ENCODE measurements at places on chromosomes 7 and 10. TPM values are rescaled to one million over a fixed set of nuclear protein-coding genes. Genes with fewer than 3 reads are reported as not detected.

DNA sequence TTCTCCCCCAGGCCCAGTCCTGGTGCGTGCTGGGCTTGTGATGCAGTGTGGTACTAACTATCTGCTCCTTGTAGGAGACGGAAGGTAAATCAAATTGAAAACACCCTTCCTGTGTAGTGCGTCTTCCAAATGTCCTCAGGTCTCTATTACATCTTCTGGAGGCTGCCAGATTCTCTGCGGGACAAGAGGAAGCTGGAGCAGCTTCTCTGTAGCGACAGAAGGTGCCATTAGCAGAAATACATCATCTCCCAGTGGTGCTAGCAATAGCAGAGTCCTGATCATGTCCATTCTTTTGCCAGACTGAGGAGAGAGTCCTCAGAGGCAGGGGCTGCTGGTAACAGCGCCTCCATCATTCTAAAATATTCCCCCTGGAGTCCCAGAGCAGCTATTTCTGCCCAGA is 675.2 kb downstream of the LRMDA start:
- no peak for DNase-seq

GPR37 gene
- total RNA-seq, result 1.1 TPM

DNA sequence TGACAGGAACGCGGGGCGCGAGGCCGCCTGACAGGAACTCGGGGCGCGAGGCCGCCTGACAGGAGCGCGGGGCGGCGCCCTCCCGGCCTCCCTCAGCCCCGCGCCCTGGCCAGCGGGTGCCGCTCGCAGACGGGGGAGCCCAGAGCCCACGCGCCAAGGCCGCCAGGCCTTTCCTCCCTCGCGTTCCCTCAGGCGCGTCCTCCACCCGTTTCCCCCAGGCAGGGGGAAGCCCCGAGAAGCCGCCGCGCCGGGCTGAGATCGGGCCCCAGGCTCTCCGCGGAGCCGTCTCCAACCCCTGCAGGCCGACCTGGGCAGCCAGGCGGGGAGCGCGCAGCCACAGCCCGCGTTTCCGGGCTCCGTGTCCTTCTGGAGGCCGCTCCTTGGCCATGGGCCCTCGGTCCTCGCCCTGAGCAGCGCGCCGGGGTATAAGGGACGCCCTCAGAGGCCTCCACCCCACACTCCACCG is 17.7 kb downstream of the PTPRN2 start:
- DNase-seq, result no peak

RALA gene
- 35.6 TPM for total RNA-seq

DNA sequence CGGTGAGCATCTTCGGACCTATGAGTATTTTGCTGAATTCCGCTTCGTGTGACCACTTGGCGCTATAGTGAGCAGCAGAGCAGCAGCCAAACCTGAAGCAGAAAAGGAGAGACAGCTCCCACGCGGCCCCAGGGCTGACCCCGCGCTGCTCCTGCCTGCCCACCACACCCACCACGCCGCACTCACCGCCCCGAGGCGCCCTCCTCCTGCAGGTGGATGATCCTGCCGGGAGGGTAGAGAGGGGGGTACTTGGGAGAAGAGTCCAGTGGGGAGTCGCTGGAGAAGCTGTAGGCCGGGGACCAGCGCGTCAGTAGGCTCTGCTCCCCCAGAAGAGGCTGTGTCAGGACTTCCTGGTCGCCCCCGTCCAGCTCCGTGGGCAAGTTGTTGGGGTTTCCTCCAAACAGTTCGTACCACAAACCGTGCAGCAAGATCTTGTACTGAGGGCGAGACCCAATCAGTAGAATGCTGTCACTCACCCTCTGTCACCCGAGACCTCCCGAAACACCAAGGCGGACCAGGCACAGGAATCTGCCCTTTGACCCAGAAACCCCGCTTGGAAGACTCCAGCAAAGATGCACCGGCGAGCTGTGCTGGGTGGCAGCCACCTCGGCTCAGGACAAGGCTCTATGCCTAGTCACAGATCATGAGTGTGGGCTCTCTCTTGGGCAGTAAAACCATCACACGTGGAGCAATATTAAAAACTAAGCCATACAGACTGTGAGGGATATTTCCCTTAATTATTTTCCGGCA is 37.6 kb downstream of the DAGLB start:
- no peak for DNase-seq

DNA sequence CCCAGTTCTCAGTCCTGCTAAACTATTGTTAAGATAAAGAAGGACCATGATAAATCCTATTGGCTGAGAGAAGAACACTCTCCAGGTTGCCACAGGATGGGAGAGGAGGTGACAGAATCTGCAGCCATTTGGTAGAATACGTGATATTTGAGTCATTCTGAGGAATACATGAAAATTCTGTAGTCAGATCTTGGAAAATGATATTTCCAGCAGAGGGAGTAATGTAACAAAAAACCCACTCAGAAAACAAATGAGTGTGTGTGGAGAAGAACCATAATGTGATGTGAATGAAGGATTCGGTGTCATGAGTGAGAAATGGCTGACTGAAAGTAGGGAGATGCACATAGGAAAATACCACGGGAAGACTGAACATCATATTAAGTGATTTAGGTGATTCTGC is 128.5 kb upstream of the PFKP start:
- no peak for DNase-seq

GRCh38 chr7:100141555-100141949 is 7.2 kb upstream of the LAMTOR4 start:
- no peak for DNase-seq
